CD4-positive, alpha-beta memory T cell (primary cell): ENCODE measurements at places on chromosomes 6 and 20.

DNA sequence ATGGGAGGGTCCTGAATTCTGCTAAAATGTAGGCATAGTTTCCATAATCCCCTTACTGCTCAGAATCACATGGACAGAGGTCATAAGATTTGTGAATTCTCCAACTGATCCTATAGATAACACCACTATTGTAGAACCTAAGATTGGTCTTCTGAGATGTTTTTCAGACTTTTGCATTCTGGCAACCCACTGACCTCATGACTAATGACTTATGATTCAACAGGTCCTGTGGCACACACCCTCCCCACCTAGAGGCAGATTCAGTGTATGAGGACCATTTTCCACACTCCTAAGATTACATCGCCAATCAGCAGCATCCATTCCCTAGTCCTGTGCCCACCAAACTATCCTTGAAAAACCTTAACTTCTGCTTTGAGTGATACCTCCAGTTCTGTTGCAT lies 207.2 kb downstream of the BTBD9 start:
- no peak for DNase-seq

- DNase-seq = no peak
These were observed 65.7 kb downstream of the HTR1B start for GRCh38 chr6:77397561-77397960.

GRCh38 chr20:11546939-11547338 lies 370.8 kb upstream of the BTBD3 start:
- DNase-seq = no peak

DNA sequence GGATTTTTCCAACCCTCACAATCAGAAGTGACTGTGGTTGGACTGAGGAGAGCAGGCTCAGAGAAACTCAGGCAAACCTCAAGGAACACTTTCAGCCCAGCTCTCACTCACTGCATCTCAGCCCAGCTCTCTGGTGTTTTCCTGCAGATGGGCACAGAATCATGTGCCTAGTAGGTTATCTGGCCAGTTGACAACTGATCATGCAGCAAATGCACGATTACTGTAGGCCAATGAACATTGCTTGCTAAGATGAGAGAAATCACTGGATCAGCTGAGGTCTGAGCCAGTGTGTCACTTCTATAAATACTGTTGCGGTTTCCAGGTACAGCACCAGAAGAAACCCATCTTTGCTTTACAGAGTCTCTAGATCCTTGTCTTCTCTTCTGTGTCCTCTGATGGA lies 540.5 kb downstream of the CD83 start:
- DNase-seq = no peak

GRCh38 chr20:2507875-2508630 lies 662 bp downstream of the ZNF343 start:
- DNase-seq = no peak

DNA sequence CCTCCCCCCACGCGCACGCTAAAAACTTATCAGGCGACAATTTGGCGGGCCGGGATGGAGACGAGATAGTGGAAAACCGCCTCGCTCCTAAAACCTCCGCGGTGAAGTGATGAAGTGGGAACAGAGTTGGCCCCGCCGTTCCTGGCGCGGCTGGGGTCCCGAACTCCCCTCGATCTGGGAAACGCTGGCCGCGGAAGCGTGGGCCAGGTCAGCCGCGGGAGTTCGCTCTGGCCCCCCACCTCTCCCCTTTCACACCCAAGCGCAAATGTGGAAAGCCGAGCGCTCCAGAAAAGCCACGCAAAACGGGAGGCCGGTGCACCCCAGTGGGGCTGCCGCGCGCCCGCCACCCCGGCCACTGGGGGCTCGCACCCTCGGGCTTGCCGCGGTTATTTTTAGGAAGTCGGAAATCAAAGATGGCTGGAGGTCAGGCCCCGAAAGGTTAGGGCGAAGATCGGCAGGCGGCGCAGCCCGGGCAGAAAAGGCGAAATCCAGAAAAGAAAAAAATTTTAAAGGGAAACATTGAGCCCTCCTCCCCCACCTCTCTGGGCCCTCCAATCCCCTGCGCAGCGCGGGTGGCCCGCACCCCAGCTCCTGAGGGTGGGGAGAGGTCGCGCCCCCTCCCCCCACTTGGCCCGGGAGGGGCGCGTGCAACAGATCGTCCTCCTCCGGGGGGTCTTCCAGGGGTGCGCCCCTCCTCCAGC lies 1.0 kb downstream of the SALL4 start:
- DNase-seq = no peak

DNA sequence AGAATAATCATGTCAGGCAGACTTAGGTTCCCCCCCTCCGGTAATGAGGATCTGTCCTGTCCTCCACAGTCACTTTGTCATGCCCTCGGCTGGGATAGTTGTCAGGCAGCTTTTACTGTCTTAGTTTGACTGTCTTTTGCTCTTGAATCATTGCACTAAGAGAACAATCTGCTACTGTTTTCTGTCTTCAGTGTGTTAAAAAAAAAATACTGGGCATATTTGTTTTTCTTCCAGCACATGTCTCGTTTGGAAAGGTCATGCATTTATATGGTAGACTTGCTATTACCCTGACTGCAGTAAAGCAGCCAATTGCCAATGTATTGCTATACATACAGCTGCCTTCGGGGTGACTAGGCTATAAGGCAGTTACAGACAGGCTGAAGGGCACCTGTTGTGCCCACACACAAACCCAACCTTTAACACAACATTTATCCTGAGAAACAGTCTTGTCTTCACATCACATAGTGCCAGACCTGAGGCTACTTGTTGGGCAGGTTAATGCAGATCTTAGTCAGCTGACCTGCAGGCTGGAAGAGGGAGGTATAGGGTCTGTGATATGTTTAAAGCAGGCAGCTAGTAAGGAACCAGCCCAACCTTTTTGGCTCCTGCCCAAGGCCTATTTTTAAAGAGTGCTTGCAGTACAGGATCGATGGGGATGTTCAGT lies 26.7 kb downstream of the ARFGEF3 start:
- DNase-seq = no peak

GRCh38 chr20:35893942-35894341 lies 60.4 kb downstream of the SCAND1 start:
- DNase-seq = no peak

DNA sequence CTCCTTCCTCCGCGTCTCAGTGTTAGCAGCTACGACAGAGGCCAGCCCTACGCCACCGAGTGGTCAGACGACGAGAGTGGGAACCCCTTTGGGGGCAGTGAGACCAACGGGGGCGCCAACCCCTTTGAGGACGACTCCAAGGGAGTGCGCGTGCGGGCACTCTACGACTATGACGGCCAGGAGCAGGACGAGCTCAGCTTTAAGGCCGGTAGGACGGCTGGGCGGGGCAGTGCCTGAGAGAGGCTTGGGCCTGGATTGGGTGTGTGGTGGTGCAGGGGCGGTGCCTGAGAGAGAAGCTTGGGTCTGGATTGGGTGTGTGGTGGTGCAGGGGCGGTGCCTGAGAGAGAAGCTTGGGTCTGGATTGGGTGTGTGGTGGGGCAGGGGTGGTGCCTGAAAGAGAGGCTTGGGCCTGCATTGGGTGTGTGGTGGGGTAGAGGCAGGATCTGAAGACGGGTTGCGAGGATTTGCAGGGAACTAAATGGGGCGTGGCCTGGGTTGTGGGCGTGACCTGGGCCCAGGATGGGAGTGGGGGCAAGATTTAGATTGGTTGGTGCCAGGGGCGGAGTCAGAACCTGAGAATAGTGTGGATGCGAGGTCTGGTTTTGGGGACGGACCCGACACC lies 24.4 kb downstream of the SPDEF start:
- peak; percentile 15 for DNase-seq

- no peak for DNase-seq
These were observed 90.6 kb downstream of the SCP2D1 start for GRCh38 chr20:18904192-18904591.

DNA sequence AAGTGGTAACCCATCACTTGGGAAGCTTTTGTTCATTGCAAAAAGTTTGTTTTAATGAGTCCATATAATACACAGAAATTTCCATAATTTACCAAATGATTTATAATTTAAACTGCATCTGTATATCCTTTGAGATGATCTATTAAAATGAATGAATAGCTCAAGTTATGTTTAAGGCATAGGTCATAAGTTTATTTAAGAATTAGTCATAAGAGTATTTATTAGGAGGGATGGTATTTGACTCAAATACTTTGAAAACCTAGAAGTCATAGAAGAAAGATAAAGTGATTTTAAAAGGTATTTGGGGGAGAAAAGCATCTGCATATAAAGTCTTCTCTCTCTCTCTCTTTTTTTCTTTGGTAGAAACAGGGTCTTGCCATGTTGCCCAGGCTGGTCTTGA lies 388.5 kb downstream of the CDKAL1 start:
- no peak for DNase-seq

GRCh38 chr20:44552950-44553908 lies 29.1 kb upstream of the PKIG start:
- no peak for DNase-seq

DNA sequence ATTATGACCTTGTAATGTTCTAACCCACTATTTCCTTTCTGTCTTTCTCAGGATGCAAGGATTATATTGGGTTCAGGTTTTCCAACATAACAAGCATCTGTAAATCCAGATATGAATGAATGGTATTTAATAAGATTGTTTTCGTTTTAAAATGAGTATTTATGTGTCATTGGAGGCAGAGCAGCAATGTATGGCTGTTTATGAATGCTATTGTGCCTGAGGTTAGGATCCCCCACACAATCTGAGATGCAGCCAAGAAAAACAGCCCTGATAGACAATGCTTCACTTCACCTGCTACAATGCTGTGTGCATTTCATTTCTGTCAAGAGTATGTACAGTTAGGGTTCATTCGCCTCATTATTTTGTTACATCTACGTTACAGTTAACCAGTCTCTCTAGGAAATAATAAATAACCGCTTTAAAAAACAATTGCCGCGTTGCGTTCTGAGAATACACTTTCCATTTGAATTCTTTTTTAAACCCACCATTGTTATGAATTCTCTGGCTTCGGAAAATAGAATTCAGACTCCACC lies 19.6 kb downstream of the TFAP2A start:
- no peak for DNase-seq

DNA sequence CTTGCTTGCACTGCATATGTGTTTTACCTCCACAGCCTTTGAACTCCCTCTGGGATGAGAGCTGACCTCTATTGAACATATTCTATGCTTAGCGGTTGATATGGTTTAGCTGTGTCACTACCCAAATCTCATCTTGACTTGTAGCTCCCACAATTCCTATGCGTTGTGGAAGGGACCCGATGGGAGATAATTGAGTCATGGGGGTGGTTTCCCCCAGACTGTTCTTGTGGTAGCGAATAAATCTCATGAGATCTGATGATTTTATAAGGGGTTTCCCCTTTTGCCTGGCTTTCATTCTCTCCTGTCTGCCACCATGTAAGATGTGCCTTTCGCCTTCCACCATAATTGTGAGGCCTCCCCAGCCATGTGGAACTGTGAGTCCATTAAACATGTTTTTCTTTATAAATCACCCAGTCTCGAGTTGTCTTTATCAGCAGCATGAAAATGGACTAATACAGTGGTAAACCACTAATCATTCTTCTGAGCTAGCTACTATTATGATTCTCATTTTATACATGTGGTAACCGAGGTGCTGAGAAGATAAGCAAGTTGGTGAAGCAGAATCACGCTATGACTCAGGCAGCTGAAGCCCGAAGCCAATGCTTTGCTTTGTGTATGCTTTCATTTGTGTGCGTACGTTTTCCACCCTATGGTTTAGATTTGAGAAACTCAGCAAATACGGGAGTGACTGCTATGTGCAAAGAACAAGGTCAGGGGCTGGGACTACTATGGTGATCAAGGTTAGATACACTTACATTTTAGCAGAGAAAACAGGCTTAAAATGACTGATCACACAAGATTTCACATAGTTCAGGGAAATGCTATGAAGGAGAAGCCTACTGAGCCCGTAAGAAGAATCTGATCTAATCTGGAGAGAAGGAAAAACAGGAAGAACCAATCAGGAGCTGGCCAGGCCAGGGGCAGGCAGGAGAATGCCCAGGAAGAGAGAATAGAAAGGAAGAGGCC lies 363.5 kb downstream of the ESR1 start:
- peak; percentile 60 for DNase-seq

DNA sequence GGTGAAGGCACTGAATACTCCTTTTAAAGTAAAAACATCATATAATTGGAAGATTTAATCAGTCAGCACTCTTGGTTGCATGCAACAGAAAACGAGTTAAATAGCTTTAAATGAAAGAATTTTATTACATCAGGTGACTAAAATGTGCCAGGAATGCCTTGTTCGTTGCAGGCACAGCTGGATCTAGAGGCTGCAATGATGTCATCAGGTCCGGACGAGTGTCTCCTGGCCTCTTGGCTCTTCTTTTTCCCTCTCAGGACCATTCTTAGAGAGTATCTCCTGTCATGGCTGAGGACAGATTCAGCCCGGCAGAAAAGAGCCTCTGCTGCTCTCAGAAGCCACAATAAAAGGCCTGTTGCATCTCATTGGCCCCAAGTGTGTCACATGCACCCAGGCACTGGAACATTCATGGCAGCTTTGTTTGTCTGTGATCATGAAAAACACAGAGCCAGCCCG lies 510.7 kb upstream of the SULF2 start:
- no peak for DNase-seq

GRCh38 chr6:7904654-7905319 lies 5.8 kb downstream of the TXNDC5 start:
- no peak for DNase-seq

DNA sequence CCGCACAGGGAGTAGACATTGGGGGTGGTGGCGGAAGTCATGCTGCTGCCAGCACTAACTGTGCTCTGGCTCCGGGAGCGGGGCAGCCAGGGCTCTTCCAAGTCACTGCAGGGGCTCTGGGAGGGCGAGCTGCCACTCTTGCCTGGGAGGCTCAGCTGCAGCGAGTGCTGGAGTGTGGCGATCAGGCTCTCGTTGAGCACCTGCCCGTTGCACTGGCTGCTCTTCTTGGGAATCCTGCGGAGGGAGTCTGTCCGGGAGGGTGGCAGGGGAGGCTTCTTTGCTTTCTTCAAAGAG lies 28.0 kb downstream of the HEBP2 start:
- DNase-seq = no peak

- no peak for DNase-seq
These were observed 435.4 kb downstream of the BCKDHB start for GRCh38 chr6:80541886-80542285.

GRCh38 chr6:20717743-20718142 lies 183.5 kb downstream of the CDKAL1 start:
- no peak for DNase-seq

GRCh38 chr20:33337531-33338165 lies 54.6 kb downstream of the BPIFB1 start:
- DNase-seq = no peak

- DNase-seq = no peak
These were observed 324.2 kb downstream of the UBE3D start for GRCh38 chr6:82741325-82741995.
